ENCODE measurements at places on chromosomes 6 and 20.

DNA sequence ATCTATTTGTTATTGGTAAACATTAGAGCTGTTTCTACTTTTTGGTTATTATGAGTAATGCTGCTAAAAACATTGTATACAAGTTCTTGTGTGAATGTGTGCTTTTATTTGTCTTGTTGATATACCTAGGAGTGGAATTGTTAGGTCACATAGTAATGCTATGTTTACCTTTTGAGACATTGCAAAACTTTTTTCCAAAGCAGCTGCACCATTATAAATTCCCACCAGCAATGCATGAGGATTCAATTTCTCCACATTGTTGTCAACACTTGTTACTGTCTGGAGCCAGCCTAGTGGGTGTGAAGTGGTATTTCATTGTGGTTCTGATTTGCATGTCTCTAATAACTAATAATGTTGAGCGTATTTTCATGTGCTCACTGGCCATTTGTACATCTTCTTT is 145.9 kb downstream of the CCDC170 start:
- no peak for DNase-seq

DNA sequence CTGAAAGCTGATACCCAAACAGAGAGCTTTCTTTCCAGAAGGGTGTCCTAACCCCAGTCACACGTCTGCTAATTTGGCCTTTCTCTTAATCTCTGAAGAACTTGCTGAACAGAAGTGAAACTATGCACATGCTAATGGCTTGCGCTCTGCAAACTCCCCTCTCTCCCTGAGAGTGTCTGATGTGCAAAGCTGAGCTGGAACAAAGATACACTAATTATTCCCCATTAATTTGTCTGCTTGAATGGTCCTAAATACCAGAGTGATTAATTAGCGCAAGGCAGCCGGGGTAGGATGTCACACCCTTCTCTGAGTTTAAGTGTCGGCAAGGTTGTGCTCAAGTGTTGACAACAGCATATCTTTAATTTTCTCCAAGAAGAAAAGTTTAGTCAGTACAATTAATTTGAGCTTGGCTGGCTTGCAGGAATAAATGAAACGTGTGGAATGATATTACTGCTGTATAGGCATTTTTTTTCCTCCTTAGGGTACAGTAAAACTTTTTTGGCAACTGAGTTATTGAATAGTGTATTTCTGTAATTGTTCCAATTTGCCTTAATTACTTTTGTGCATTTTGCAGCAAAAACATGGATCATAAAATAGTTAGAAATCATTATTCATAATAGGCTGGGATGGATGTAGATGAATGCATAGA is 715.9 kb upstream of the POU3F2 start:
- no peak for DNase-seq

- no peak for DNase-seq
These were observed 10.5 kb upstream of the CLDN20 start for GRCh38 chr6:155253337-155253736.

DNA sequence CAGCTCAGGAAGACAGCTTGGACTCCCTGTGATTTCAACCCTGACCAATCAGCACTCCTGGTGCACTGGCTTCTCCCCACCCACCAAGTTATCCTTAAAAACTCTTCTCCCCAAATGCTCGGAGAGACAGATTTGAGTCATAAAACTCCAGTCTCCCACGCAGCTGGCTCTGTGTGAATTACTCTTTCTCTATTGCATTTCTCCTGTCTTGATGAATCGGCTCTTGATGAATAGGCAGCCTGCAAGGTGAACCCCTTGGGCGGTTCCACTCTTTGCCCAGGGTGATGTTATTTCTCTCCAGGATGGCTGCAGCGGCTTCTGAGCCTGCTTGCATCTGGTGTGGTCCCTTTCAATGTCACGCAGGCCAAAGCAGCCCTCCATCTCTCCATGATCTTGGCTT is 12.4 kb downstream of the SLC52A3 start:
- no peak for DNase-seq

DNA sequence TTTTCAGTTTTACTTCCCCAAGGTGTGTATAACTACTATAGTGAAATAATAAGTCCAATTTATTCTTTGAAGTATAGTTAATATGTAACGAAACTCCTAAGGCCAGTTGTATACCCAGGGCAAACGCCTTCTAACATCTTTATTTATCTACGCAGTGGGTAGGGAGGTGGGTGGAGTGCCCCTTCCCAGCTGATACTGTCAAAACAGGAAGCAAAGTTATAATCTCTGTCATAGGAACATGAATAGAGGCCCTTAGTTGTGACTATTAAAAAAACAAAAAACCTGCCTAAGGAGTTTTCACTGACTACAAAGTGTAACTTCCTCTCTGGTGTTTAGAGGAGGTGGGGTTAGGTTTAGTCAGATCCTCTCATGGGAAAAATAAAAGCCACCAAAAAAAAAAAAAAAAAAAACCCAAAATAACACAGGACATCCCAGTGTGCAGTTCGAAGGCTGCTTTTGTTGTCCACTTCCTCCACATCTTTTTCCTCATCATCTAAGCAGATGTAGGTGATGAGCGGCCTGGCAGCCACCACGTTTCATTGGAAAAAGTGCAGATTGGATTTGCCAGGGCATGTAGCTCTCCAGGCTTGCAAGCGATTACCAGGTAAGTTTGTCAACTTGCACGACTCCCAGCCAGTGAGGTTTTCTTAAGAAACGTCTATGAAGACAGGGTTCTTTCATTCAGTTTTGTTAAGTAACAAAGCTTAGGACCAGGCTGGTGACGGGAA is 58.7 kb downstream of the UTRN start:
- no peak for DNase-seq

DNA sequence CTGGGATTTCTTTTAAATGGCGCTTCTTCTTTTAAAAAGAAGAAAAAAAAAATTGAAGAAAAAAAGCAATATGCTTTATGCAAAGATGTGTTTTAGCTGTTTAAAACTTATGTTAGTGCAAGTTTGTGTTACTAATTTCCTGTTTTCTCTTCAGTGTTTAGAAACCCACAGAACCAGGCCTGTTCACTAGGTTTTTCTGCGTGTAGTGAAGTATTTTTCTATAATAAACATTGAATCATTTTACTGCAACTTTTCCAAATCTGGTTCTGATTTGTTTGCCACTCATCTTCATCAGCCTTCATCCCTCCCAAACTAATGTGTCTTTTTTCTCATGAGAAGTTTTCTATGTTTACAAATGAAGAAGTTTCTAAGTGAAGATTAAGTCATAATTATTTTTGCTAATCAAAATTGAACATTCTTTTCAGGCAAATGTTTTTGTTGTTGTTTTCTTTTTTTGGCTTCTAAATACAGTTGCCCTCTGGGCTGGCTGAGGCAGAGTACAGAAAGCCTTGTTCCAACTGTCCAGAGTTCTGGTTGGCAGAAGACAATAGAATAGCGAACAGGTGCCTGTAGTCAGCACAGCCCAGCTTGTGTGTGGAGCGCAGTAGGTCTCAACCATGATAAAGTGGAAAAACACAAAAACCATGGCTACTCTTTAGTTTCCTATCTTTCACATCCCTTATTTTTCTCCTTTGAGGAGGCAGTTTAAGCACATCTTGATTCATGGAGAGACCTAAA is 14.5 kb downstream of the ZNF76 start:
- no peak for DNase-seq

DNA sequence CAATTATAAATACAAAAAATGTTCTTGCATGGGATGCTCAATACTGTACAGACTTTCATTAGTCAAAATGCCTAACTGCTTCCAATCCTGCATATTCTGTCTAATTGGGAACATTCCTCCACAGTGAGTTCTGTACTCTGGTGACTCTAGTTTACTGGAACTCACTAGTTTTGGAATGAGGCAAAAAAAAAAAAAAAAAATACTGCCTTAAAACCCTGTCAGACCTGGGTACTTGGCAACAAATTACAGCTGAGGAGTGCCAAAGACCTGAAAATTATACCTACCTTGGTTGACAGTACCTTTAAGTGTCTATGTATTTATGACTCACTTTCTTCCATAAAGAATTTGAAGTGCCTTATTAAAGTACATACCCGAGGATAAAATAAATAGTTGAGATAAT is 276.7 kb downstream of the FARS2 start:
- peak; percentile 37 for DNase-seq

GRCh38 chr6:148533309-148534107 is 190.9 kb downstream of the SASH1 start:
- DNase-seq = no peak

- no peak for DNase-seq
These were observed 257.3 kb upstream of the SGK1 start for GRCh38 chr6:134575221-134575620.

- no peak for DNase-seq
These were observed 14.0 kb downstream of the TAF4 start for GRCh38 chr20:62051546-62052255.

GRCh38 chr6:96613291-96613999 is 50.5 kb downstream of the FHL5 start:
- no peak for DNase-seq

GRCh38 chr6:148146717-148147462 is 195.7 kb upstream of the SASH1 start:
- DNase-seq = no peak

GRCh38 chr6:73565767-73566485 is 45.1 kb upstream of the EEF1A1 start:
- peak; percentile 67 for DNase-seq

- no peak for DNase-seq
These were observed 2.4 kb downstream of the METTL24 start for GRCh38 chr6:110355727-110356126.

All from hepatic stellate cell (primary cell).